Kasumi-1 (cell line): ENCODE measurements at places on chromosomes 2 and 18.
A peak's percentile ranks its signal among the peaks of the same experiment; 100 is the strongest.

DNA sequence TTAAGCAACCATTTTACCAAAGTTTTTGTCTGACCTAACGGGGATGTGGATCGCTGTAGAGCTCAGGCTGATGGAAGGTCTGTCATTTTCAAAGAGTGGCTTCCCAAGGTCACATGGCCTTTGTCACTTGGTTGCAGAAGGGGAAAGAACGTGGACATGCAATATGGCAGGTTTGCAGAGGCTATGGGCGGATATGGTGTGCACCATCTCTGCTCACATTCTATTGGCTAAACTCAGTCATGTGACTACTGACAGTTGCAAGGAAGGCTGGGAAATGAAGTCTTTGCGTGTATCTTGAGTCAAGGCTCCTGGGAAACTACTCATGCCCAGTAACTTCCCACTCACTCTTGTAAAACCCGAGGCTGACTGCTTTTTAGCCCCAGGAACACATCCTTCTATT lies 96.8 kb downstream of the ST6GAL2 start:
- no peak for DNase-seq

DNA sequence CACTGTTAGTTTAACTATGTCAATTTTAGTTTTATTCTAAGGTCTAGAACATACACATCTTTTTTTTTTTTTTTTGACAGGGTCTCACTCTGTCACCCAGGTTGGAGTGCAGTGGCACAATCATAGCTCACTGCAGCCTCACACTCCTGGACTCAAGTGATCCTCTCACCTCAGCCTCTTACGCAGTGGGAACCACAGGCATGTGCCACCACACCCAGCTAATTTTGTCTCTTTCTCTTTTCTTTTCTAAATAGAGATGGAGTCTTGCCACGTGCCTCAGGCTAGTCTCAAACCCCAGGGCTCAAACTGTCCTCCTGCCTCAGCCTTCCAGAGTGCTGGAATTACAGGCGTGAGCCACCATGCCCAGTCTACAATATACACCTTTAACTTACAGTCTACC lies 69.5 kb upstream of the CHRNA1 start:
- no peak for DNase-seq

DNA sequence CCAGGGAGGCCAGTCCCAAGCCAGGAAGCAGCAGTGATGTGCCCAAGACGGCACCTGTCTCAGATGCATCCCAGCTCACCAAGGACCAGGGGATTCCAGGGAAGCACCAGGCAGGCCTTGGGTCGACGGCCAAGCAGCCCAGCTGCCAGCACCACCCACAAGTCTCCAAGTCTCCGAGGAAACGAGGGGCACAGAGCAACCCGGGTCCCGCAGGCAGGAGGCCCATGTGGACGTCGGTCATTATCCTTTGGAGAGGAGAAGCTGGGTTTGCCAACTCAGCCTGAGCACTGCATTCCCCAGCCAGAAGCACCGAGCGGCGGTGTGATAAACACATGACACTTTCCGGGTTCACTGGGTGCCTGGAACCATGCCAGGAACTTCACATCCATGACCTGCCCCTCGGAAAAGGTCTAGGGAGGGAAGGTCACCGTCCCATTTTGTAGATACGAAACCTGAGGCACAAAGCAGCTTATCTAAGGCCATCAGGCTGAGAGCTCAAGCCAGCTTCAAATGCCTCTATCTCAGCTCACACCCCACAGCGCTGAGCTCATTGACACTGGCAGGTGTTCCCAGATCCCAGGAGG lies 104.5 kb downstream of the ZNF516 start:
- DNase-seq: no peak

DNA sequence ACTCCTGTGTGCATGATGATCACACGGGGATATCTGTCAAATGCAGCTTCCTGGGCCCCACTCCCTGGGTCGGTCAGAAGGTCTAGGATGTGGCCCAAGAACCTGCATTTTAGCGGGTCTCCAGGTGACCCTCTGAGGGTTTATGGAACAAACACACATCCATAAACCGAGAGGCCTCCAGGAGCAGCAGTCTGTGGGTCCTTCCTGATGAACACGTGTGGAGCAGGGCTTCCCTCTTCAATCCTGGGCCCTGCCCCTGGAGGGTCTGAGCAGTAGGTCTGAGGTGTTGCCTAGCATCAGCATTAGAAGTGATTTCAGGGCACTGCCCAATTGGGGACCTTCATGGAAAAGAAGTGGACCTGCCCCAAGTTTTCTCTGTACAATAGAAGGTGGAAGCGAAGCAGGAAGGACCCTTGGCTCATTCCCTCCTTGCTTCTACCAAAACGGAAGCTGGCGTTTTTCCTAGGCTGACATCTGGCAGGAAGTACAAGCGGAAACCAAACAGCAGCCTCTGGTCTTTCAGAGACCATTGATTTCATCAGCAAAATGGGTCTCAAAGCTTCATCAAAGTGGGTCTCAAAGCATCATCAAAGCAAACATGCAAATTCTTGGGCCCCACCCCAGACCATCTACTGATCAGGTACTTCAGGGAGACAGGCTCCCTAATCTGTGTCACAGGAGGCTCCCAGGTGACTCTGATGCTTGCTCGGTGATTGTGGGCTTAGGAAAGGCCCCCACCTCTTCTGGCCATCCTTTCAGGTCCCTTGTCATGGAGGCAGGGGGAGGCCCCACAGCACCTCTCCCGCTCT lies 30.7 kb downstream of the INO80C start:
- peak; percentile 89 for DNase-seq

GRCh38 chr2:1546023-1546591 lies 132.8 kb downstream of the TPO start:
- DNase-seq: peak; percentile 73

DNA sequence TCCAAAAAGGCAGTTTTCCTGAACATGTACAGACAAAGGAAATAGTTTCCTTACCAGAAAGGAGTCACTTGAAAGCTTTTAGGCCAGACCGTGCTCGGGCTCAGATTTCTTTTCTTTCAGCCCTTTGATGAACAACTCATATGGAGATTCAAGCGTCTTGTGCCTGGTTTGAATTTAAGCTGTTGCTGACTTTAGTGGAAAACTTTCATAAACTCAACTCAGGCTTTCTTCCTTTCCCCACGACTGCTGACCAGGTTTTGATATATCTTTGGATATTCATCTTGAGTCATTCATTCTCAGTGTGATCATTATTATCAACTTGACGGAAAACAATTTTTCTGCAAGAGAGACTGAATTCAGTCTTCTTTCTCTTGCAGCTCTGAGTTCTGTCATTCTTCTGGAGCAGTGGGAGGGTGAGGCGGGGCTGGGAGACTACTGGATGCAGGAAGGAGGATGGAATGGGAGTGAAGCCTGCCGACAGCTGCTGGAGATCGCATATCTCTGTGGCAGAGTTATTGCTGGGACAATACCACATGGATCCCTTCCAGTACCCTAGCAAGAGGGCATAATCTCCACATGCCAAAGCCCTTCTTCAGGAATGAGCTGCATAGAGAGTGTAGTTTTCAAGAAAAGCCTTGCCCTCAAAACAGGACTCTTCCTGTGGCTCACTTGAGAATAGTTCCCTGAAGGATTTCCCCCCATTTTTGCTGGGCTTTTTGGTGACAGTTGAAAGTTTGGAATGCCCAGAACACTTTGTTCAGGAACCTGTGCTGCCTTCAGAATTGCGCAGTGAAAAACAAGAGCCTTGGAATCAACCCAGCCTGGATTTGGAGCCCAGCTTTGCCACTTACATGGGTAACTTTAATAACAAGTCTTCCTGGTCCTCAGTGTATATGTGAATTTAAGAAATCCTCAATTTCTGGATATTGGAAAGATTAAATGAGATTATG lies 364.4 kb downstream of the ZNF521 start:
- DNase-seq: no peak

DNA sequence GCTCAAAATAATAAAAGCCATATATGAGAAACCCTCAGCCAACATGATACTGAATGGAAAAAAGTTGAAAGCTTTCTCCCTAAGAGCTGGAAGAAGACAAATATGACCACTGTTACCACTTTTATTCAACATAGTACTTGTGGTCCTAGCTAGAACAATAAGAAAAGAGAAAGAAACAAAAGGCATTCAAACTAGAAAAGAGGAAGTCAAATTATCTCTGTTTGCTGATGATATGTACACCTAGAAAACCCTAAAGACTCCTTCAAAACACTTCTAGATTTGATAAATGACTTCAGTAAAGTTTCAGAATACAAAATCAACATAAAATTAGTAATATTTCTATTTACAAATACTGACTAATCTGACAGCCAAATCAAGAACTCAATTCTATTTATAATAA lies 328.8 kb upstream of the GCFC2 start:
- DNase-seq: peak; percentile 48

- DNase-seq: no peak
These were observed 256.6 kb upstream of the CTAGE1 start for GRCh38 chr18:22674272-22674671.

- peak; percentile 89 for DNase-seq
These were observed at the start of gene ETAA1 for GRCh38 chr2:67397143-67397986. Gene ETAA1 (plus strand): TSS chr2:67397333. CDS start chr2:67397449, 116 bp downstream.

- DNase-seq: peak; percentile 35
These were observed 31.1 kb downstream of the NAB1 start for GRCh38 chr2:190679813-190680591.
